Left colon (tissue), 2 donors: ENCODE measurements at places on chromosomes 5 and 9. TPM values are rescaled to one million over a fixed set of nuclear protein-coding genes. Genes with fewer than 3 reads are reported as not detected.
A peak's percentile ranks its signal among the peaks of the same experiment; 100 is the strongest.

Gene FBP1
- total RNA-seq = 71.6 TPM

GRCh38 chr9:76394960-76395252, 680 bp upstream of the RFK start:
- peak; percentile 63 for DNase-seq

DNA sequence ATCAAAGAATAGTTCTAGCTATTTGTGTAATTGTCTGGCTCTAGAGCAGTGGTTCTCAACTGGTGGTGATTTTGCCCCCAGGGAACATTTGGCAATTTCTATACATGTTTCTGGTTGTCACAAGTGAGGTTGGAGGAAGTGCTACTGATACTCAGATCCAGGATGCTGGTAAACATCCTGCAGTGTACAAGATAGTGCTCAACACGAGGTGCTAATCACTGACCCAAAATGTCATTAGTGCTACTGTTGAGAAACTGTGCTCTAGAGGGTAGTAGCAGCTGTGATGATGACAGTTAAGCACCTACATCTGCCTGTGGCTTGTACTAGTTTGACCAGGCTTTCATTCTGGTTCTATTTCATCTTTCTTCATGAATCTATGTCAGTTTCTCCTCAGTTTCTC, 22.1 kb downstream of the LRRC19 start:
- no peak for DNase-seq

Gene TOR2A
- total RNA-seq = 32.7 TPM

GRCh38 chr5:166695326-166695725, 1596.1 kb upstream of the WWC1 start:
- DNase-seq = no peak

Gene ADAMTS19
- 0.67 TPM for total RNA-seq

GRCh38 chr5:10555277-10555684, 8.6 kb upstream of the ANKRD33B start:
- no peak for DNase-seq

Gene SPATA31E1
- not detected for total RNA-seq

- DNase-seq = no peak
Observed at GRCh38 chr9:28841775-28842174, 1268.5 kb upstream of the C9orf72 start.

Gene RAI14
- 11.3 TPM for total RNA-seq

Gene C9orf50
- 0.36 TPM for total RNA-seq

DNA sequence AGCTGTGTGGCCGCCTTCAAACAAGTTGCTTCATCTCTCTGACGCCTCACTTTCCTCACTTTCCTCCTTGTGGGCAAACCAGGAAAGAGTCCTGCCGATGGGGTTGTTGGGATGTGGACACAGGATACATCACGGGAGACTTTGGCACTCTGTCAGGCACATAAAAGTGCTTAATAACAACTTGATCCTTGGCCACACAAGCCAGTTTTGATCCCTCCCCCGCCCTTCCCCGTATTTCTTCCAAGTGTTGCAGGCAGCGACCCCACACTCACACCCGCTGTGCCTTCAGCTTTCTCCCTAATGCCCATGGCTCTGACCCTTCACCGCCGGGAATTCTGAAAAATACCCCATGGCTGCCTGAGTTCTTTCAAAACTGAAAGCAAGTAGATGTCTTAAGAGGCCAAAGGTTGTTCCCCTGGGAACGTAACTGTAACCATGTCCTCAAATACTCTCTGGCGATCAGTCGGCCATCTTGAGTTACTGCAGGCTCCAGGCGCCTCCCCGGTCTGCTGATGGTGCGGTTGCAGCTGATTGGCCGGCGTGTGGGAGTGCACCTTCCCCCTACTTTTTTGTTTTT, 59.8 kb downstream of the ARHGEF37 start:
- peak; percentile 90 for DNase-seq

DNA sequence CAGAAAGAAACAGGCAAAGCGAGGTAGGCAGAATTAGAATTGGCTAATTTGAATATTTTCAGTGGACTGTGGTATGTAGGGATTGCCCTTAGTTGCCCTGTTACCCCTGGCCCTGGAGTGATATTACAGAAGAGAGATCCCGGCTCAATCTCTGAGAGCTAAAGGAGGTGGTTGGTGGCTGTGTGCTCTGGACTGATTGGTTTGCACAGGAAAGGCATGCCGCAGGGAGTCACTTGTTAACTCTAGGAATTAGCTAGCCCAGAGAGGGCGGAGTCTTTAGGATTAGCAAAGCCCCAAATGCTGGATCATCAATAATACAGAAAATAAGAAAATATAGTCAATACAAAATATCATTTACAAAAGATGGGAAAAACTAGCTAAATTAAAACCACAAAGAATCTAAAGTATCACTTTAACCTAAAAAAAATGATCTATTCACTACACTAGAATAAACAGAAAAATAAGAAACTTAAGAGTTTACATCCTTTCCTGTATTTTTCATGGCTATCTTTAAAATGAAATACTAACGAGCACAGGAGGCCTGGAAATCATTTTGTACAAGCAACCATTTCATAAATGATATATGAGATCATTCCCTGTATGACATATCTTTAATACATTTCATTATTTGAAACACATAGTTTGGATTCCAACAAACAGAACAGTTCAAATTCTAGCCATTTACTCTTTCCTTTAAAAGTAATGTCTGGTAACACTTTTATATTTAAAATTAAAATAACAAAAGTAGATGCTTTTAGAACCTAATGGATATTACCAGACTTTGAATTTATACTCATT, 71.1 kb downstream of the GNAQ start:
- DNase-seq = no peak

DNA sequence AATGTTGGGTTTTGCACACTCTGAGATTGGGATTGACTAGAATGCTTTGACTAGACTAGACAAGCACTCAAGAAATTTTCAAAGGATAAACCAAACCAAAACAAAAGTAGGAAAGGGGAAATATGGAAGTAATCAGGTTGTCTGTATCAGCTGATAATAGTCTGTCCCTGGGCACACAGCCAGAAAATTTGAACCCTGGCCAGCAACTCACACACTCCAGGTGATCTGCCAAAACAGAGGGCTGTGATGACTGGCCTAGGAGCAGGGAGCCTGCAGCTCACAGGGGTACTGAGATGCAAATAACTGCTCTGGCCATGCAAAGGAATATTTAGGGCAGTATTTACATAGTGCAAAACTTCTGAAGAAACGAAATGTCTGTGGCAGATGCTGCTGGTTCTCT, 112.3 kb upstream of the SMIM23 start:
- DNase-seq = no peak

DNA sequence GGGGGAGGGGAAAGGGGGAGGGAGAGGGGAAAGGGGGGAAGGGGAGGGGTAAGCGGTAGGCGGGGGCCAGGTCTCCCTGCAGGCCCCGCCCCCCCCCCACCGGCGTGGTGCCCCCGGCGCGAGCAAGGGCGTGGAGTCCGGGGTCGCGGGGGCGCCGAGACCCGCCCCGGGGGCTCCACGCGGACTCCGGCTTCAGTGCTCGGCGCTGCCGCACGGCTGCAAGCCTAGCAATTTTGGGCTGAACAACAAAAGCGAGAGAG, 10.8 kb downstream of the C9orf50 start:
- DNase-seq = no peak

DNA sequence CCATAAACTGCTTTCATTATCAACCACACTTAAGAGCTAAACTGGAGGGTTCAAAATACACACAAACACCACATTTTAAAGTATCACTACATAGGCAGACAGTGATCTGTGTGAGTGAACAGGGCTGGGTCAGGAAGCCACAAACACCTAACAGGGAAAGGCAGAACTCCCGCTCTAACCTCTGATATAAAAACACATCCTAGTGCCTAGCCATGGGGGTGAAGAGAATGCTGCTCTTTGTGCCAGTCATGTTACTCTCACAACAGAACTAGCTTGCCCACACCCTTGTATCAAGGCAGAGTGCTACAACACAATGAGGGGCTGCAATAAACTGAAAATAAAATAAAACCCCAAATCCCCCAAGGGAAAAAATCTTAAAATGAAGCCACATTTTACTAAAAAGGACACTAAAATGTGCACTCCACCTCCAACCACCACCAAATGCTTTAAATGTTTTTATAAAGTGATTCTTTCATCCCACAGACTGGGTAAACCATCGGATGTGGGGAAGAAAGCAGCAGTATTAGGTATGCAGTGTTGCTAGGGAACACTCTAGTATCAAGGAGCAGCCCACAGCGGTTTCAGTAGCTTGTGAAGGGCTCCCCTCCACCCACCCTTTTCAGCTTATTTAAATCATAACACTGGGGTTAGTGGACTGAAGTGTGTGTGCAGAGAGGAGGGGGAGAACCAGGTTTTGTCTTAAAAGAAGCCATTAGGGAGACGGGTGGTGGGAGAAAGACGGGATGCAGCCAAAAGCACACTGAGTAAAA, 64.5 kb downstream of the TMEM161B start:
- no peak for DNase-seq

Gene C5orf34
- total RNA-seq = 0.56 TPM

Gene AGGF1
- 18.3 TPM for total RNA-seq

DNA sequence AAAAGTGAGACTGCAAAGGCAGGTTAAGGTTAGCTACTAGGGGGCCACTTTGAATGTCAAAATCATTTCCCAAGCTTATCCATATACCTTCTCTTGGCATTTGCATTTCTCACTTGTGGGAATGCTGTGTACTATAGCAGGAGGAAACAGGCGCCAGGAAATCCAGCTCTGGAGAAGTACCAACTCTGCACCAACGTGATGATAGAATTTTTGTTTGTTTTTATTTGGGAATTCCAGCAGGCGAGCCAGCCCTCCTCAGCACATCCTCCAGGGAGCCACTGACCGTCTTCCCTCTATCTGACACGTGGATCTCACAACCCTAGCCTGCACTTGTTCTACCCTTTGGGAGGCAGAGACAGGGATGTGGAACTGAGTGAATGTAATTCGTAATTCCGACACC, 318.0 kb downstream of the ACTL7B start:
- DNase-seq = no peak

DNA sequence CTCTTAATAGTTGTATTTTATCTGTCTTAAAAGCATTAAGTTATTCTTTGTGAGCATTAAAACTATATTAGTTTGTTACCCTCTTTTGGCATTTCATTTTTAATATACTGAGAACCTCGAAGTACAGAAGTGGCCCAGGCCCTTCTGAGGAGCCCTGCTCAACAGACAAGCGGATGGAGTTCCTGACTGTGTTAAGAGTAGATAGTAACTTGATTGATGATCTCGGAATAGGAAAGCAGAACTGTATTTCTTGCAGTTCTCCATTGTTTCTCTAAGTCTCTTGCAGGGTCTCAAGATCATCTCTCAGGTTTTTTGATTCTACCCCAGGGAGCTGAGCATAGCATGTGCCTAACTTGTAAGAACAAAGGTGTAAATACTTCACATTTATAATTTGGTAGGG, 139.6 kb downstream of the SMARCA2 start:
- no peak for DNase-seq

GRCh38 chr9:137762414-137763061, 115.0 kb upstream of the CACNA1B start:
- peak; percentile 60 for DNase-seq

Gene TAF11L11
- not detected for total RNA-seq

DNA sequence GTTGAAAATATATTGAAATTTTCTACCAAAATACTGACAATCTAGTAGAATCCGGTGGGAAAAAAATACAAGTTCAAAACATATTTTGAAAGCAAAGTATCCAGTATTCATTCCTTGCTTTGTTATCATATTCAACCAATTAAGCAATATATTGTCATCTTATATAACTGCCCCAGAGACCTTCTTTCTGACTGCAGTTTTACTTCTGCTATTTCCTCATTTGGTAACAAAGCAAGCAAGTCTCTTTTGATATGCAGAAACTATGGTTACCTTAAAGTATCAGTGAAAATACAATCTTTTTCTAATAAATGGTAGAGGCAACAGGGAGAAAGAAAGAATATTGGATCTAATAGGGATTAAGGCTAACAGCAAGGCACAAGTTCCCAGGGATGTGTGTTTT, 663.7 kb upstream of the MEF2C start:
- no peak for DNase-seq

DNA sequence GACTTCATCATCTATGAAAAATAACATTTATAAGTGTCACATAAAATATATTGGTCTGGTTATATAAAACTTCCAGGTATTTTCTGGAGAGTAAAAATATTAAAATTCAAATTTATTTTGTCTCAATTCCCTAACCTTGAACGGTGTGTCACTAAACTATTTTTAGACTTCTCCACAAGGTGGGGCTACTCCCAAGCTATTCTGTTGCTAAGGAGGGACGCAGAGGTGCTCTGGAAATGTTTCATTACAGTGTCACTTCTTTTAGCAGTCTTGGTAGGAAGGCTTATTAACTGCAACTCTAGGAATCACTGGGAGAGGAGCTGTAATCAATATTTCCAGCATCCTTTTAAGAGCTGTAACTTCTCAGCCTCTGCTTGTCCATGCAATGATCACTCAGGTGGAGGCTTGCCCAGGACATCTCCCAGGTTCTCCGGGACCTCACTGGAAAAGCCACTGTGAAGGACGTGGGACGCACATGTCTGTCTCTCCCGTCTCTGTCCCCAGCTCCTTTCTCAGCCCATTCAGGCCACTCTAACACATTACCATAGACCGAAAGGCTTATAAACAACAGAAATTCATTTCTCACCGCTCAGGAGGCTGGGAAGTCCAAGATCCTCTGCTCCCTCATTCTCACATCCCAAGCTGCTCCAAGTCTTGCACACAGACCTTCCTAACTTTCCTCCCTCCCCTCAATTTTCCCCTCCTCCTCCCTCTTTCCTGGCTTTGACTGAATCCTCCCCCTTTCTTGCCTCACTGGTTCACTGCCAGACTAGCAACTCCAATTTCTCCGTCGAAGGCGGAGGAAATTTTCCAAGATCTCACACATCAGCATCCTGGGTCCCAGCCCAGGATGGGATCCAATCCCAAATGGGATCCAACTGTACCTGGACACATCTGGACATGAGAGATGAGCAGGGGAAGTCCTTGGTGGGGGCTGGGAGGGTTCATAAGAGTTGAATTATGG, 32.7 kb upstream of the DNAH5 start:
- no peak for DNase-seq

GRCh38 chr5:55625589-55625909, 86.6 kb downstream of the SLC38A9 start:
- DNase-seq = no peak

DNA sequence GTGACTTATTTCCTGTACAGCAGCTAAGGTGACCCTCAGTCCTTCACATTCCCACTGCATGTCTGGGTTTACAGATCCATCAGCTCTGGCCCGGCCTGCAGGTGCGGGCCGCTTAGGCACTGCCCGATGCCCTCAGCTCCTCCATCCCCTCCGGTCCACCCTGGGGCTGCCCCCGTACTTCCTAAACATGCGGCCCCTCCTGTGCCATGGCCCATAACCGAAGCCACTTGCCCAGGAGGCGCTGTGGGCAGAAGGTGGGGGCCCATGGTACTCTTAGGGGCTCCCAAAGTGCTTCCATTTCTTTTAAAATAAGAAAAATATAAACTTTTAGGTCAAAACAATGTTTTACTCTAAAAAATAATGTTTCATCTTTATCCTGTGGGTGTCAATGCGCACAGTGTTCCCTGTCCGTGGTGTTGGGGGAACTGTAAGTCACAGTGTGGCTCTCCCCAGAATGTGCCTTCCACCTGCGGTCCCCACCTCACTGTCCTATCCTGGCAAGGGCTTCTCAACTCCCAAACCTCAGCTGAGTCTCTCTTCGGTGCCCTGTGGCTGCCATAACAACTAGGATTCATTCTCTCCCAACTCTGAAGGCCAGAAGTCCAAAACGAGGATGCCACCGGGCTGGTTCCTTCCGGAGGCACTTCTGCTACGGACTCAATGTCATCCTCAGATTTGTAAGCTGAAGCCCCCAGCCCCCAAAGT, 132.7 kb upstream of the LPCAT1 start:
- DNase-seq = no peak
